ENCODE measurements at places on chromosomes 11 and 22.

GRCh38 chr22:19734837-19735382, 11.6 kb downstream of the GP1BB start:
- no peak for DNase-seq

- DNase-seq: peak; percentile 60
Observed at GRCh38 chr11:75474878-75475766, 42.1 kb upstream of the KLHL35 start.

DNA sequence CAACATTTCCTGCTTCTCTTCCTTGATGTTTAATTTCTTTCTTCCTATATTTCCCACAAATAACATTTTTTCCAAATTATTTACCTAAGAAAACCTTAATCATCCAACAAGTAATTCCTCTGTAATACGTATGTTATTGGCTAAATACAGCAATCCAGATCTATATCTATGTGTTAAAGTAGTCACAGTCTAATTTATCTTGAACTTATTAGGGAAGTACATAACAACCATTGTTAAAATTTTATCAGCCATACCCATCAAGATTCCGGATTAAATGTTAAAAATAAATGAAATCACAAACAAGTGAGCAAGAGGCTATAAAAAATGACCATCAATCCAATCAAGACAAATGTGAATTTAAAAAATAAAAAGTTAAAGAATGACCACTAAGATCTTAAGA, 36.5 kb downstream of the RRAS2 start:
- no peak for DNase-seq

- no peak for DNase-seq
Observed at GRCh38 chr11:100861212-100861611, 174.1 kb downstream of the ARHGAP42 start.

DNA sequence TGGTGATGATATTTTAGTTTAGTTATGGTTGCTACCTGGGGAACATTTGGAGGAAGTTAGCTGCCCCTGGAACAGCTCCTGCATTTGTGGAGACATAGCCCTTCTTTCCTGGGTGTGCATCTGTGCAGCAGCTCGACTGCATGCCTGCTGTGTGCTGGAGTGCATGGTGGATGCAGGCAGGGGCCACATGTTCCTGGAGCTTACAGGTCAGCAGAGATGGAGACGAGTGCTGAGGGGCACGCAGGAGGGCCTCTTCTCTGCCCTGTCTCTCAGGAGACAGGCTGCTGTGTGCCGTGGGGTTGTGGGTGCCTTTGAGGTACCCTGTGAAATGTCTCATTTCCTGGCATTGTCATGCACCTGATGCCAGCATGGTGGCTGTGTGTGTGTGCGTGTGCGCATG, 87.5 kb downstream of the TBC1D22A start:
- DNase-seq: no peak

DNA sequence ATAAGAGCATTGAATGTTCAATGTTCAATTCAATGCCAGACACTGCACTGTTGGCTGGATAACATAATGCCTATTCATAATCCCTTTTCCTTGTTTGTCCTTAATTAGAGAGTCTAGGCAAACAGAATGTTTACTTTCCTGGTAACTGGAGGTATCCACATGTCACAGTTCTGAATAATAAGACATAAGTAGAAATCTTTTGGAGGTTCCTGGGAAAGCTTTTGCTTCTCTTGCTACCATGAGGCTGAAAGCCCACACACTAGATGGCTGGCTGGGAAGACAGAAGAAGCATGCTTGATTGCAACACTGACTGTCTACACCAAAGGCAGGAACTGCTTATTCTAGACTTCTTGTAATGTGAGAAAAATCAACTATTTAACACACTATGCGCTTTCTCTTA, 79.5 kb downstream of the GAB2 start:
- no peak for DNase-seq

GRCh38 chr11:117919781-117920221, 9.4 kb downstream of the TMPRSS13 start:
- DNase-seq: no peak

DNA sequence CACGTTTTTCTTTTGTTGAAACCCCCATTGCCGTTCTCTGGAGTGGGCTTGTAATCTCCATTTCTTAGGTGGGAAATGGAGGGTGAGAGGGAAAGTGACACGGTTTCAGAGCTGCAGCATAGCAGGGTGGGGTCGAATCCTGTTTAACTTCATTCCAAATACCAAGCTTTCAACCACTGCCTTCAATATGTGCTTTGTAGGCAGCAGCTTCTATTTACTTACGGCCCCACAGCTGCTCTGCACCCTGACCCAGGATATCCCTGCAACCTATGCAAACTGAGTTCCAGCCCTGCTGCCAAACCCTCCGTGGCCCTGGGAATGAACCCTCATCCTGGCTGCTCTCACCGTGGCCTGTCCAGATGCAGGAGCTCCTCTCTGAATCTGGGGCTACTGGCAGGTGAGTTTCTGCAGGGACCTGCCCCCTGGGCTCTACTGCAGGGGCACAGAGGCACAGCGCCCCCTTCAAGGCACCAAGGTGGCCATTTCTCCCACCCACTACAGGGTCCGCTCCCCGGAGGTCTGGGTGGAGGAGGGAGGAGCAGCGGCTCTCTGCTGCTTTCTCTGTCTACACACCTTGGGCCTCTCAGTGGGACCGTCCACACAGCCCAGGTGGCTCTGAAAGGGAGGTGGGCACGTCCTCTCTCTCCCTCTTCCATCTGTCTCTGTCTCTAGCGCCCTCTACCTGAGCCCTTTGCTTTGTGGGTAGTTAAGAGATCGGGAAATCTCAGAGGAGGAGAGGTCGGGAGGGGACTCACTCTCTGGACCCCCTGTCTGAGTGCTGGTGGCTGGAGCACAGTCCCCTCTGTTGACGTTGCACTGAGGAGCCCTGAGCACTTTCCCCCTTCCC, 279.1 kb downstream of the BRD1 start:
- no peak for DNase-seq

DNA sequence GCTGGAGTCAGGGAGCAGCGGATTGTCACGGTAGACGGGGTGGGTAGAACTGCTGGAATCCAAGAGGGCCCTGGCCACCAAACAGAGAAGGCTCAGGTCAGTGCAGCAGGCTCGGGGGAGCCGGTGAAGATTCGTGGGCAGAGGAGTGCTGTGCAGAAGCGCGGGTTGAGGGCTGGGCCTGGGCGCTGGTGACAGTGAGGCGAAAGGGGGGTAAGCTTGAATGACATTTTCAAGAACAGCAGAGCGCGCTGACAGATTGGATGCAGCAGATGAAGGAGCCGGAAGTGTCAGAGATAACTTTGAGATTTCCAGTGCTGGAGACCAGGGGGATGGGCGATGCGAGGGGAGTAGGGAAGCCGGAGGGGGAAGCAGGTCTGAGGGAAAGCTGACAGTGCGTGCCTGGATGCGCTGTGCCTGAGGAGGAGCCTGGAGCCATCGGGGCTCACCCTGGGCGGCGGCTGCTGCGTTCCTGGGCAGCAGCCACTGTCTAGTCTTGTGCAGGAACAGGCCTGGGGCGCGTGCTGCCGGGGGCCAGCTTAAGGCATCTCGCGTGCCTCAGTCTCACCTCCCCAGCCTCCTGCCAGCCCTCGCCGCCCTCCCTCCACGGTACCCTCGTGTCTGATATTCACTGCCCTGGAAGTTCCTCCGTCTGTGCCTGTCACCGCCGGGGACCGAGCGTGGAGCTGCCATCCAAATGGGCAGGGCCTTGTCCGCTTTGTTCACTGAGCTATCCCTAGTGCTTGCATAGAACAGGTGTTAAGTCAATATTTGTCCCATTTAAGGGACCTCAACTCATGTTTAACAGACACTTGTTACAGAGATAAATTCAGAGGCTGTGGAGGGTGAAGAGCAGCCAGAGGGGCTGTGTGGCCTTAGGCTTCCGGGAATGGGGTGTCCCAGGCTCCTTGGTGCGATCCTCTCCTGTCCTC, 5.2 kb downstream of the GRIK4 start:
- DNase-seq: no peak

GRCh38 chr11:73114110-73114834, 27.8 kb downstream of the FCHSD2 start:
- DNase-seq: no peak

DNA sequence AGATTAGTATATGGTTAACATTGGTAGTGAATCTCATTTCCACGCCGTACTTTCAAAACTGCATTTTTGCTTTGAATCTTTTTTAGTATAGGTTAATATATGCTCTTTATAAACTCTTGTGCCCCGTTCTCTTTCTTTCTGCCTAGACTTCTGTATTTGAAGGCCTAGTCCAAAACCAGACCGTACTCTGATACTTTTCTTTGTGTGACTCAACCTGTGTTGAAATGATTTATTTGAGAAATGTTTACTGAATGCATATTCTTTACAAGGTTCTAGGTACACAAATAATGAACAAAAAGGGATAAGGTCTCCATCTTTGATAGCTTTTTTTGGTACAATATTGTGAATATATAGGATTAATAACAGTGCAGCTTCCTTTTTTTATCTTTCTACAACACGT, 68.3 kb downstream of the HIPK3 start:
- DNase-seq: no peak

DNA sequence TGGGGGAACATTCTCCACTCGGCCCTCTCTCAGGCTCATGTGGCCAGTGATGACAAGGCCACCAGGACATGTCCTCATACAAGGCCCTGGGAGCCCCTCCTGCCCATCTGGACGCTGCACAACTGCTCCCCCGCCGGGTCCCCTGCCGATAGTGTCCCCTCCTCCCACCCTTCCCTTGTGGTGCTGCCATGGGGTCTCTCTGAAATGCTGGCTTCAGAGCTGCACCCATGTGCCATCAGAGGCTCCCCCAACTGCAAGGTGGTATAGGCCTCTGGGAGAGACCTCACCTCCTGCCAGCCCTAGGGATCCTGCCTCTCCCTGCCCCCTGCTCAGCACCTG, 113.0 kb downstream of the KCNQ1OT1 start:
- DNase-seq: no peak

- no peak for DNase-seq
Observed at GRCh38 chr22:35445933-35446332, 46.0 kb downstream of the MCM5 start.

GRCh38 chr22:50470491-50470890, 4.3 kb downstream of the SBF1 start:
- DNase-seq: no peak

- DNase-seq: no peak
Observed at GRCh38 chr11:104488561-104488960, 324.6 kb upstream of the PDGFD start.

- DNase-seq: no peak
Observed at GRCh38 chr11:120586728-120587127, 75.2 kb downstream of the GRIK4 start.

DNA sequence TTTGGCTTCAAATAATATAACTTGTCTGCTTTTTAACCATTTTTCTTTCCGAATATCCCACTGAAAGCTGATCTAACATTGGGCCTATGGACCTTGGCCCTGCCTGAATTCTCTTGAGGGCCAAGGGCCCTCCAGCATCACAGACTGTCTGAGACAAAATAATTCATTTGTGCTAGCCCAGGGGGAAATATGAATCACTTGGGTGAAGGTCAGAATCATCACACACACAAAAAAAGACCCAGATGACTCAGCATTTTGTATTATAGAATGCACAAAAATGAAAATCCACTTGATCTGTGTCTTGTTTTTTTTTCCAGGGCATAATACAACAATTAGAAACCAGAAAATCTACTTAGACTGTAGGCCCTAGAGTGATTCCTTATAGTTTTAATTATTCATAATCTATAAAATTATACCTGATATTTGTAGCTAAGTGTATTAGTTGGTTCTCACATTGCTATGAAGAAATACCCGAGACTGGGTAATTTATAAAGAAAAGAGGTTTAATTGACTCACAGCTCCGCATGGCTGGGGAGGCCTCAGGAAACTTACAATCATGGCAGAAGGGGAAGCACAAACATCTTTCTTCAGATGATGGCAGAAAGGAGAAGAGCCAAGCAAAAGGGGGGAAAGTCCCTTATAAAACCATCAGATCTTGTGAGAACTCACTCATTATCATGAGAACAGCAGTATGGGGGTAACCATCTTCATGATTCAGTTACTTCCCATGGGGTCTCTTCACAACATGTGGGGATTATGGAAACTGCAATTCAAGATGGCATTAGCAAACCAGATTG, 15.6 kb upstream of the RDX start:
- DNase-seq: no peak

- DNase-seq: no peak
Observed at GRCh38 chr22:39266398-39267030, 21.7 kb upstream of the PDGFB start.

DNA sequence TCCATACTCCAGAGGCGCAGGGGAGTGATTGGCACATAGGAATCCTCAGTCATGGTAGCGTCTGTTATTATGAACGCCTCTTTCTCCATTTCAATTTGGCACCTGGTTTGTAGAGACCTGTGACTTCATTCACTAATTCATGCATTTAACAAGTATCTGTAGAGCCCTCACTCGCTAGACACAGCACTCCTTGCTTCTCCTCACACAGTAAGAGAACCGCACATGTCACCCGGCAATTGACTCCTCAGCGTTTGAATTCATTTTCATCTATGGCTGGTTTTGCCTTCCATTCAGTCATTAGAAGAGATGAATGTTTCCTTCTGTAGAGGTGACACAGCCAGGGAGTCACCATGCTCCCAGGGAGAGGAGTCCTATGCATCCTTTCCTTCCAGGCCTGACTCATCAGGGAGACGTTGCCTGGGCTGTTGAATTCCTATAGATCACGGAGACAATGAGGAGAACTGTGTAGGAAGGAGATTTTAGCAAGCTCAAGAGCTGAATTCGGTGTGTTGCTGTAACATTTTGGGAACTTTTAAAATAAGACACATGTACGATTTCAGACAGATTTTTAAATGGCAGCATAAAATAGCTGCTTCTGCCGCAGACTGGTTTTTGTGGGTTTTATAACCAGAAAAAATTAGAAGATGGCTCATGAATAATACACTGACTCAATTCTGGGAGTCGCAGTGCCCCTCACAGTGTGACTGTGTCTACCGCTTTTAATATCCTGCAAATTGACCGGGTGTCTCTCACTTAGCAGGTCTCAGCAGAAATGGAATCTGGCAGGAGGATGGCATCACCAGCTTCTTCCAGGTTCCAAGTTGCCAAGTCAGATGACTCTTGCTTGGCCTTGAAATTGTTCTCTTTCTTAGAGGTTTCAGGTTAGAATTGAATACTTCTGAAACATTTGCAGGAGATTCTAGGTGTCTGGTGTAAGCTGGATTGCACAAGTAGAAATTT, 44.4 kb upstream of the CLMP start:
- DNase-seq: peak; percentile 81

GRCh38 chr11:89458716-89459115, 32.5 kb downstream of the NOX4 start:
- no peak for DNase-seq

- no peak for DNase-seq
Observed at GRCh38 chr11:10838881-10839280, 19.0 kb downstream of the ZBED5 start.

GRCh38 chr22:39953101-39953500, 7.1 kb upstream of the TMA7B start:
- no peak for DNase-seq
